ENCODE measurements at places on chromosomes 2 and 18.

DNA sequence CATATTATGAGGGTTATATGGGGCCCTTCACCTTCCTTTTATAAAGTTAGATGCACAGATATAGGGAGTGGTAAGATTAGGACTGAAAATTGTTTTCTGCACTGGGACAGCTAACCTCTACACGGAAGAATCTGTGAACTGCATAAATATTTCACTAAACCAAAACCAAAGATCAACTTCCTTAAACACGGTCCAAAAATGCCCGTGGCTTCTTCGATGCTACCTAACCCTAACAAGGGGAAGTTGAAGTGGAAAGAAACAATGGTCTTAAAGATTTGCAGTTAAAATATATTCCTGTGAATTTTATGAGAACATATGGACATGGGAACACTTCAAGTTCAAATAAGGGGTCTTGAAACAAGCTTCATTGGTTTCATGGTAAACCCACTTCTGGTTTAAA, 33.3 kb upstream of the PAX3 start:
- DNase-seq = no peak

GRCh38 chr18:8899000-8899399, 193.6 kb downstream of the MTCL1 start:
- DNase-seq = no peak

DNA sequence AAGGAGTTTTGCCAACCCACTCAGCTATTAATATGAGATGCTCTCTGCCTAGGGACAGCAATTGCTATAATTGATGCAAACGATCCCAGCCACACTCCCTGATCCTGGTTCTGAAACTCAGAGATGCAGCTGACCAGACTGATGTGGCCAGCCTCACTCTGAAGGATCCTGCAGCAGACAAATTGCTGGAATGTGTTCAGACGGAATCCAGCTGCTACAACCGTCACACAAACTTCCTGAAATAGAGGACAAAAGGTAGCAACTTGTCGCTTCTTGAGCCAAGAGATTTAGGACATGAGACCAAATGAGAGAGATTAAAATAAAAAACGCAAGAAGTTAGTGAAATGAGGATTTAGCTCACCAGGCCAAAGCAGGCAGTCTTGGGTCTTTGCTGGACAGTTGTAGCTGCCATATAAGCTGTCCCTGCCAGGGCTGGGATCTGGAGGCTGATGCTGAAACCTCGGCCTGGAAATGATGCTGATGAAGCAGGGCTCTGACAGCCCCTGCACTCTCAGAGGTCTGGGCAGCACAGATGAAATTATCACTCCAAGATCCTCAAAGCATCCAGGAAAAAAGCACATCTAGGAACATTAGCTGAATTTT, 8.3 kb upstream of the YWHAQ start:
- no peak for DNase-seq

DNA sequence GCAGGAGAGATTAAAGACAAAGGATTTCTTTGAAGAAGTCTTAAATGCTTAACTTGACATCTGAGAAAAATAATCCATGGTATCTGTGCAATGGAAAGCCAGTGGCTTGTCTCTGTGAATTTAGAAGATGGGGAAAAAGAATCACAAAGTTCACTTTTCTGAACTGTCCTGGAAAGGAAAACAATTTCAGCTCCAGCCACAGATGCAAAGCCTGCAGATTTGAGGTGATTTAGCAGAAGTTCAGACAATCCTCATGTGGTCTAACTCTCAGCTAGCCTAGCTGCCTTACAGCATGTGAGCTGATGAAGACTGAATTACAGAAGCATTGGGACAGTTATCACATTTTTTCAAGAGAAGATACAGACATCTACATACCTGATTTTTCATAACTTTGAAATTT, 126.7 kb upstream of the ITGB6 start:
- DNase-seq = no peak

DNA sequence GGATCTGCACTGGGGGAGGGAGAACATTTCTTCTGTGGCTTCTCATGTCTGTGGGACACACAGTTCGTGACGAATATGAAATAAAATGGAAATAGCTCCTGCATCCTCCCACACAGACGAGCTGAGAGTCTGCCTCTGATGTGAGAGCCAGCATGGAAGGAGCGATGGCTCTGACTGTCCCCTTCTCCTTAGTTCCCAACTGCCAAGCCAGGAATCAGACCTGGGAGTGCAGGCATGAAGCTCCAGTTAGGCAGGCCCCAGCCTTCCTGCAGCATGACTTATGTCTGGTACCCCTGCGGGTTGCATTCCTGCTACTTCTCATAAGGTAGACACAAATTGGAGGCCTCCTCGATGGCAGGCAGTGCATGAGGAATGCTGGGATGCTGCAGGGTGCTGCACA, 56.2 kb downstream of the PRKCE start:
- DNase-seq = no peak

DNA sequence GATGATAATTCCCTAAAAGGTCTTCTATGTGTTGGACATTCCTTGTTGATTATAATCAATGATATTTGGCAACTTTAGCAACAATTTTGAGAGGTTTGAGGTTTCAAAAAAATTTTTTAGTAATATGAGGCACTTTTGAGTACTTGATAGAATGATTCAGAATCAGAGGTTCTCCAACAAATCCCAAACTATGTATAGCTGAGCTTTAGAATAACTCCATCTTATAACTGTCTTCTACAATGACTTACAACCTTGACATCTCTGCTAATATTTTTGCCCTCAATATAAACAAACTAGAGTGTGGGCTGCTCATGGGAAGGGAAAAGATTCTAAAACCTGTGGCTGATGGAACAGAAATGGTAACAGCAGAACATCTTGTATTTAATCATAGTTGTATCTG, 21.5 kb upstream of the SERPINB7 start:
- no peak for DNase-seq

DNA sequence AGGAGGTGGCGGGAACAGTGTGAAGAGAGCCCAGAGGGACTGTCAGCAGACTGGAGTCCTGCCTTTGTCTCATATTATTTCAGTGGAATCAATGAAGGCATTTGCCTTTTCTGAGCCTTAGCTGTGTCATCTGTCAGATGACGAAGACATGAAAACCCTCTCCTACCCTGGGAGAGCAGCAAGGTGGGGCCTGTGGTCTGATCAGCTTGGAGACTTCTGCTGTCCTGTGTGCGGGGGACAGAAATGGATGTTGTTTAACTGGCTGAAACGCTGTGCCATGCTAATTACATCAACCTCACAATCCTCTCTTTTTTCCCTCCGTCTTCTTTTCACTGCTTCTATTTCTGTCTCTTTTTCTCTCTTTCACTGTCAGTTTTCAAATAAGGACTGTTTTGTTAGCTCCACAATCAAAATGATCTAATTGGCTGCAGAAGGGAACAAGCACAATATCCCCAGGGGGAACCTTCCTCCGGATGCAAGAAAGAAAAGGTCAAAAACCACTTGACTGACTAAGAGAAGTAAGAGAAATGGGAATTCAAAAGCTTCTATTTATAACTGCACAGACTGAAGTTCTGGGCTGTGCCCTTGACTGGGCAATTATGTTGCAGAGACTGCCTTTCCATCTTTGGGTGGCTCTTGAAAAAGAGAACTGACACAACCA, 340.1 kb downstream of the CLIP4 start:
- DNase-seq = peak; percentile 73

- no peak for DNase-seq
Measured at GRCh38 chr18:67310826-67311225, 205.7 kb downstream of the DSEL start.

GRCh38 chr2:109683452-109683851, 69.3 kb downstream of the SOWAHC start:
- no peak for DNase-seq
